ENCODE measurements at places on chromosomes 7 and 10.
A peak's percentile ranks its signal among the peaks of the same experiment; 100 is the strongest.

- DNase-seq: peak; percentile 13
Observed at GRCh38 chr7:54785261-54785660, 26.2 kb upstream of the SEC61G start.

DNA sequence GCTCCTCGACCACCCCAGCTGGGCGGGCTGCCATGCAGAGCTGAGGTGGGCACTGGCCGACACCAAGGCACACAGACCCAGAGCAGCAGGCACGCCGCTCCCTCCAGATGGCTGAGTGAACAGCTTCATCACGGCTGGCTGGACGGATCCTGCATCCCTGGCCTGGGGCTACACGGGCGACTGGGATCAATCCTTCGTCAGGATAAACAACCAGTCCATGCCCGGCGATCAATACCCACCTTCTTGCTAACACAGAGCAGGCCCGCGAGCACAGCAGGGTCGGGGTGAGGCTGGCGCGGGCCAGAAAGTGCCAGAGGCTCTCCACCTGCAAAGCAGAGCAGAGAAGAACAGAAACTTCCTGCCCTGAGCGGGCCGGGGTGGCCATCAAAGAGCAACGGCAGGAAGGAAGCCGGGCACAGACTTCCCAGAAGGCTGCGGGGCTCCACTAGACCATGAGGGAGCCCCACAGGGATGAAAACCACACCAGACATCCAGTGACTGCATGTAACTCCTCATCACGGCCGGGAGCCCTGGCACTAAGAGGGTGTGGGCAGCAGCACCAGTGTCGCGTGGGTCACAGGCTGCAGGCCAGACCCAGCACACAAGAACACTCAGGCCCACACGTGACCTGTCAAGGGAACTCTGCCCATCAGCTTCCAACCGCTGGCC is 166.4 kb downstream of the MAD1L1 start:
- no peak for DNase-seq

- DNase-seq: no peak
Observed at GRCh38 chr7:2958416-2959102, 85.1 kb downstream of the CARD11 start.

DNA sequence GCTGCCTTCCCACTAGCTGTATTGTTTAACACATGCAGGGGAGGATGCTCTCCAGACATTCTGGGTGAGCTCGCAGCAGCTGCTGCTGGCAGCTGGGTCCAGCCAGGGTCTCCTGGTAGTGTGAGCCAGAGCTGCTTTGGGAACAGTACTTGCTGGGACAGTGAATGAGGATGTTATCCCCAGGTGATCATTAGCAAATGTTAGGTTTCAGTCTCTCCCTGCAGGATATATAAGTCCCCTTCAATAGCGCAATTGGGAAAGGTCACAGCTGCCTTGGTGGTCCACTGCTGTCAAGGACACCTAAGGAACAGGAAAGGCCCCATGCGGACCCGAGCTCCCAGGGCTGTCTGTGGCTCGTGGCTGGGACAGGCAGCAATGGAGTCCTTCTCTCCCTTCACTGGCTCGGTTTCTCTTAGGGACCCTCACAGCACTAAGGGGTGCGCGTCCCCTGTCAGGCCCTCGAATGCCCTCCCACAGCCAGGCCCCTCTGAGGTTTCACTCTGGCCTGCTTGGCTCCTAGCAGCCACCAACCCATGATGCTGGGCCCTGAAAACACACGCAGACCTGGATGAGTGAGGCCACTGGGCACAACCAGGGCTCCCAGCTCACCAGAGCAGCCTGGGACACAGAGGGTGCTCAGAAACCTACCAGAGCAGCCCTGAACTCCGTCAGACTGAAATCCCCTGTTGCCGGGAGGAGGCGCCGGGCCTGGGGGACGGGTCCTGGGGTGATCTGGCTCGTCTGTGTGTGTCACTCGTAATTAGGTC is 173.0 kb upstream of the LANCL2 start:
- DNase-seq: peak; percentile 18

- no peak for DNase-seq
Observed at GRCh38 chr10:121617176-121617575, 18.9 kb upstream of the FGFR2 start.

- no peak for DNase-seq
Observed at GRCh38 chr10:94439275-94439861, 37.0 kb downstream of the TBC1D12 start.

- no peak for DNase-seq
Observed at GRCh38 chr7:85730012-85730411, 543.2 kb upstream of the SEMA3D start.

- no peak for DNase-seq
Observed at GRCh38 chr10:114767986-114768821, 53.4 kb upstream of the FHIP2A start.

DNA sequence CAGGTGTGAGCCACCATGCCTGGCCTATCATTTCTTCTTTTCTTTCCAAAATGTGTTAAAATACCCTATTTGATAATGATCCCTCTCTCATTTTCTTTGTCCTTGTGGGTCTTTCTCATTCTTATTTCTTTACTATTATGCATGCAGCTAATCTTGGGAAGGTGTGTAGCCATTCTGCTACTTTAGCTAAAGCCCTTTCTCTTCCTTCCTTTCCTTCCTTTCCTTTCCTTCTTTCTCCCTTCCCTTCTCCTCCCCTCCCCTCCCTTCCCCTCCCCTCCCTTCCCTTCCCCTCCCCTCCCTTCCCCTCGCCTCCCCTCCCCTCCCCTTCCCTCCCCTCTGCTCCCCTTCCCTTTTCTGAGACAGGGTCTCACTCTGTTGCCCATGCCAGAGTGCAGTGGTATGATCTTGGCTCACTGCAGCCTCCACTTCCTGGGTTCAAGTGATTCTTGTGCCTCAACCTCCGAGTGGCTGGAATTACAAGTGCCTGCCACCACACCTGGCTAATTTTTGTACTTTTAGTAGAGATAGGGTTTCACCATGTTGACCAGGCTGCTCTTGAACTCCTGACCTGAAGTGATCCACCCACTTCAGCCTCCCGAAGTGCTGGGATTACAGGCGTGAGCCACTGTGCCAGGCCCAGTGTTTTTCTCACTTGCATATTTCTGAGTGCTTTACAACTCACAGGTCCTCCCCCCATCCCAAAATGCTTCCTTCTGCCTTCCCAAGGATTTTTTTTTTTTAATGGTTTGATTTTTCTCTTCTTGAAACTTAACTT is 42.3 kb downstream of the HIP1 start:
- DNase-seq: no peak

GRCh38 chr10:124210263-124210662 is 116.9 kb upstream of the CHST15 start:
- no peak for DNase-seq

DNA sequence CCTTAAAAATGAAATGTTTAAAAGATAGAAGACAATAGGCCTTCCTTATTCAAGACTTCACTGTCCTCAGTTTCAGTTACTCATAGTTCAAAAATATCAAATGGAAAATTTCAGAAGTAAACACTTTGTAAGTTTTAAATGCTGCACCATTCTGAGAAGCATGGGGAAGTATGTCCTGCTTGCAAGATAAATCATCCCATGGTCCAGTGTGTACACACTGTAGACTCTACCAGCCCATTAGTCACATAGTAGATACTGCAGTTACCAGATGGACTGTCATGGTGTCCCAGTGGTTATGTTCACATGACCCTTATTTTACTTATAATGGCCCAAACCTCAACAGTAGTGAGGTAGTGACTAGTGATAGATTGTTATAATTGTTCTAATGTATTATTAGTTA is 69.5 kb downstream of the PTPN12 start:
- no peak for DNase-seq

- DNase-seq: no peak
Observed at GRCh38 chr7:151738925-151739324, 138.0 kb downstream of the PRKAG2 start.

GRCh38 chr7:90579181-90579688 is 16.9 kb upstream of the CDK14 start:
- peak; percentile 93 for DNase-seq
